ENCODE measurements at places on chromosomes 16 and 17. TPM values are rescaled to one million over a fixed set of nuclear protein-coding genes. Genes with fewer than 3 reads are reported as not detected.

DNA sequence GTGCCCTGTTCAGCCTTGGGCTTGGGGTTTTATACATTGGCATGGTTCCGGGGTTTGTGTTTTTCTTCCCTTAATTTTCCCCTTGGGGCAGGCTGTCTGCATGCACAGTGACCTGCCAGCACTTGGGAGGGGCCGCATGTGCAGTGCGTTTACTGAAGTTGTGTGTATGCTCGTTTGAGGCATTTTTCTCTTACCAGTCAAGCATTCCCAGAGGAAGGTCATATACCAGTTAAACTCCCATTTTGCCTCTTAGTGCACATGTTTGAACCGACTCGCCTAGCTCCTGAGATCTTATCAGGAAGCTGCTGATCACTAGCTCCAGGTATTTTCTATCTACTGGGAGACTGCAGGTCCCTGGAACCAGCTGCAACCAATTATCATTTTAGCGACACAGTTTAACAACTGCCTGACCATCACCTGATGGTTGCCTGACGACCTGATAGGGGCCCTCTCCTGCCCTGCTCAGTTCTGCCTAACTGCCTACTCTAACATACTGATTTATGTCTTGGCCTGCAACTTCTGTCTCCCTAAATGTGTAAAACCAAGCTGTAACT is 51.4 kb downstream of the MFSD11 start:
- no peak for DNase-seq

- no peak for DNase-seq
Measured at GRCh38 chr16:84509032-84509950, 4.8 kb upstream of the MEAK7 start.

- DNase-seq: peak; percentile 28
Measured at GRCh38 chr16:82990155-82990554, 363.4 kb downstream of the CDH13 start.

The G6PC1 gene
- not detected for total RNA-seq

The PCGF2 gene
- total RNA-seq: 0.88 TPM

- DNase-seq: no peak
Measured at GRCh38 chr16:29662000-29662728, 883 bp upstream of the SPN start.

DNA sequence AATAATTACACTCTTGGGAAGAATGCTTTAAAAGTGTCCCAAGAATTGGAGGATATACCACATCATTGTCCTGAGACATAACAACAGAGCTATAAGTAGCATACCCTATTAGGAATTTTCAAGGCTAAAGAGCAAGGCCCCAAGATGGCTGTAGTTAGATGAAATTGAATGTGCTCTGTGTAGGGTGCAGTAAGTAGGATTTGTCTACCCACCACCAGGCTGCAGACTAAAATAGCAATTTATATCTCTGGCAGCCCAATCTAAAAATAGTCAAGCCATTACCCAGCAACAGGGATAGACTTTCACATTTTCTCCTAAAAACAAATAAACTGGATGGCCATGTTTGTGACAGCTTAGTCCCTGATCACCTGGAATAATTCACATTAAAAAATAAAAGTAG is 5.6 kb downstream of the MMD start:
- no peak for DNase-seq

DNA sequence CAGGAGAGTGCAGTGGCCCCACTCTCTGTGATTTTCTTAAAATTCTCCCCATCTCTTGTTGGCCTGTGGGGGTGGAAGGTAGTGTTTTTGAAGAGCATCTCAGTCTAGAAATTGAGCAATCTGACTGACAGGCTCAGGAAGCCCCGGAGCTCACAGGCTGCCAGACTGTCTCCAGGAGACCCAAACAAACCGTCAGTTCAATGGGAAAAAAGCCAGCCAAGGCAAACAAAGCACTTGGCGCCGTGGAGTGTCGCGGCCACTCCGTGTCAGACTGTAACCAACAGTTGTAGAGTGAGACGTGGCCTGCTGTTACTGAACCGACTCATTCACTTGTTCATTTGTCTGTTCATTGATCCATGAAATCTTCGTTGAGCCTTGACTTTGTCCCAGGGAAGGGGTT is 33.7 kb downstream of the RGS9 start:
- peak; percentile 96 for DNase-seq

DNA sequence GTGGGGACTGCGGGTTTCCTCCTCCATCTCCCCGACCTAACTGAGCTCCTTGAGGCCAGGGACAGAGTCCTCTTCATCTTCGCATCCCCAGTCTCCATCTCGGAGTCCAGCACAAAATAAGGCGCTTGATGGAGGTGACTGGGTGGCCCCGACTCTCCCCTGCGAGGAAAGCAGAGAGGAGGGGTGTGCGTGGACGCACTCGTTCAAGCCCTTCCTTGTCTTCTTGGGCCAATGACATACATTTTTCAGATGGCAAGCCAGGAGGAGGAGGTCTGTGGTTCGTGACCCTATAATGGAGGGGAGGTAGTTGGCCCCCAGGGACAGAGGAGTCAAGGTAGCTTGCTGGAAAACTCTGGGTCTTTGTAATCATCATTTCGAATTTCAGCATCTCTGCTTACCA is 17.2 kb downstream of the CRISPLD2 start:
- no peak for DNase-seq

- no peak for DNase-seq
Measured at GRCh38 chr17:64130559-64131001, 636 bp upstream of the ERN1 start.

DNA sequence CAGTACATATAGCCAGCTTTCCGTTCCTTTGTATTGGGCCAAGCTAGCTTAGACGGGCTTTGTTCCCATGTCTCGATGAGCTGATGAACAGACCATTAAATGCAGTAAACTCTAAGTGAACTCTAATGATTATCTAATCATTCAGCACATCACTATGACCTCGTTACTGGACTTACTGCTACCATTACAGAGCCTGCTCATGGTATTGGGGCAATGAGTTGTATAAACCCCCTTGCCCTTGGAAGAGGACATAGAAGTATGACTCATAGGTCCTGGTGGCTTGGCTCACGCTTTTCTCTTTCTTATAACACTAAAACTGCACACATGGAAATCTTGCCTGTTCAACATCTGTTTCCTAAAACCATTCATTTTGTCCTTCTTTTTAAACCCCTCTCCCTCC is 93.6 kb upstream of the DYNLRB2 start:
- DNase-seq: no peak

The SKAP1 gene
- total RNA-seq: 0.88 TPM

GRCh38 chr17:43935926-43936261 is 6.4 kb downstream of the PPY start:
- no peak for DNase-seq

DNA sequence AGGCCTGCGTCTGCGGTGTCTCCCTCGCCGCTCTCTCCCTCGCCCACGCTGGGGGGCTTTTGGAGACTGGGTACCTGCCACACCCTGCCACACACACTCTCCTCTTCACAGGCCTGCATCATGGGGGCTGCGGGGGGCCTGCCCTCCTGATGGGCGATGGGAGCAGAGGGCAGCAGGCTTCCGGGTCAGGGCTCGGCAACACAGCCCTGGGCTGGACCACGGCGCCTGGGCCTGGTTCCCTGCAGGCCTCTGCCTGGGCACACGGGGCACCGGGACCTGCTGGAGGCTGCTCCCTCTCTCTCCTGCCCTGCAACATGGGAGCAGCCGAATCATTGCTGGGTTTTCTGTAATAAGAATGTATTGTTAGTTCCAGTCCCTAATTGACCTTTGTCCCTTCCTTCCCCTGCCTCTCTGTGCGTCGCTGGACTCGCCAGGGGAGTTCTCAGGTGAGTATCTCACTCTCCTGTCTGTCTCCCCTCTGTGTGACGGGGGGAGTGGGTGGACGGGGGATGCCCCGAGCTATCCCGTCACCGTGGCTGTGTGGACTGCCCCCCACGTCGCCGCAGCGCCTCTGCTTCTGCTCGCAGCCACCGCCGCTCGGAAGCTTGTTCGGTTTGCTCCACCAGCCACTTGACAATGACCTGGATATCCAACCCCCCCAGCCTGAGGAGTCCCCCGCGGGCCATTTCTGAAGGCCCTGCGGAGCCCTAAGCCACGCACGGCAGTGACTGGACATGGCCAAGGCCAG is 13.5 kb downstream of the NME3 start:
- DNase-seq: no peak

- DNase-seq: no peak
Measured at GRCh38 chr17:6092182-6092902, 22.2 kb downstream of the WSCD1 start.

- DNase-seq: peak; percentile 86
Measured at GRCh38 chr16:86975445-86975844, 341.7 kb downstream of the C16orf95 start.

GRCh38 chr17:59669411-59669810 is 37.8 kb downstream of the PTRH2 start:
- peak; percentile 79 for DNase-seq

- DNase-seq: no peak
Measured at GRCh38 chr17:40068129-40068581, 5.4 kb downstream of the THRA start.

The KRTAP3-1 gene
- not detected for total RNA-seq

The PYY gene
- not detected for total RNA-seq

DNA sequence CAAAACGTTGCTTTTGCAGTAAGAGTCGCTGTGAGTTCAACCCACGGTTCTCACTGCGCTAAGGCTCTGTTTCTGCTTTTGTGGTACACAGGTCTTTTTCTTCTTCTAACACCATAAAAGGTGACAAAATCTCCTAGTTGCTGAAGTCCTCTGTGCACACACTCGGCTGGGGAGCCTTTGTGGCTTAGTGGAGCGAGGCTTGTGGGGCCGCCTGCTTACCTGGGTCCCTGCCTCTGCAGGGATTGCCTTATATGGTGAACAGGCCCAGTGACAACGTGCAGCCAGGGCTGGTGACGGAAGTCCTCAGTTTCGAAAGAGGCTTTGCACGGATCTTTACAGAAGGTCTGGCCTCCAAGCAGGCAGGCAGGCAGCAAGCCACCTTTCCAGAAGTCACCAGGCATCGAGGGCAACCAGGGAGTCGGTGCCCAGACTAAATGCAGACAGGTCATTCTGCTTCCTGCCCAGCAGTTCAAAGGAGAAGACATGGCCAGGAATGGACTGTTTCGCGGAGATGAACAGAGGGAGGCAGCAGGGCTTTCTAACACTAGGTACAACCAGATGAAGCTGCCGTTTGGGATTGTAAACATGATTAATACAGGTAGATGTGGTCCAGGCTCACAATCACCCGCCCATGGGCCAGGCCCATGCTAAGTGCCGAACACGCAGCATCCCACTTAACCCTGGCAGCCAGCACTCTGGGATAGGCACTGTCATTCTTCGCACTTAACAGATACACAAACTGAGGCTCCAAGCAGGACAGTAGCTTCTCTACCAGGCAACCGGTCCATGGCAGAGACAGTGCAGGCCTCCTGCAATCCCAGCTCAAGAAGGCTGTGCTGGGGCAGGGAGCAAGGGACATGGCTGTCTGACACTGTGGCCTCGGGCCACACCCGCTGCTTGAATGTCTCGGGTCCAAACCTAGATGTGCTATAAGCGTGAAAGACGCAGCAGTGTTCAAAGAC is 10.7 kb upstream of the MEAK7 start:
- DNase-seq: no peak

The HCRT gene
- not detected for total RNA-seq

- no peak for DNase-seq
Measured at GRCh38 chr17:49762151-49762941, 1.6 kb downstream of the FAM117A start.

DNA sequence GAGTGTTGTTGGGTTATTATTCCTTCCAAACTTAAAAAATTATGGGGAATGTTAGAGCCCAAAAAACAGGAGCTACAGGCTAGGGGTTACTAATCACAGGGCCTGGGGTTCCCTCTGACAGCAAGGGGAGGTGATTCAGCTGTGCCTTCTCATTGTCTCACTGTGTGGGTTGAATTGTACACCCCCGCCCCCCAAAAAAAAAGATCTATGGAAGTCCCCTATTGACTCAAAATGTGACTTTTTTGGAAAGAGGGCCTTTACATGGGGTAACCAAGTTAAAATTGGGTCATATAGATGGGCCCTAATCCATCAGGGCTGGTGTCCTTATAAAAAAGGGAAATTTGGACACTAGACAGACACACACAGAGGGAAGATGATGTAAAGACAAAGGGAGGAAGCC is 190.2 kb downstream of the SOX9 start:
- no peak for DNase-seq

The LRRC36 gene
- 0.37 TPM for total RNA-seq

The KRT36 gene
- not detected for total RNA-seq

The DLX4 gene
- not detected for total RNA-seq

- DNase-seq: peak; percentile 65
Measured at GRCh38 chr17:69607162-69607834, 192.8 kb downstream of the MAP2K6 start.

- DNase-seq: no peak
Measured at GRCh38 chr16:68607443-68607842, 37.7 kb upstream of the CDH3 start.

DNA sequence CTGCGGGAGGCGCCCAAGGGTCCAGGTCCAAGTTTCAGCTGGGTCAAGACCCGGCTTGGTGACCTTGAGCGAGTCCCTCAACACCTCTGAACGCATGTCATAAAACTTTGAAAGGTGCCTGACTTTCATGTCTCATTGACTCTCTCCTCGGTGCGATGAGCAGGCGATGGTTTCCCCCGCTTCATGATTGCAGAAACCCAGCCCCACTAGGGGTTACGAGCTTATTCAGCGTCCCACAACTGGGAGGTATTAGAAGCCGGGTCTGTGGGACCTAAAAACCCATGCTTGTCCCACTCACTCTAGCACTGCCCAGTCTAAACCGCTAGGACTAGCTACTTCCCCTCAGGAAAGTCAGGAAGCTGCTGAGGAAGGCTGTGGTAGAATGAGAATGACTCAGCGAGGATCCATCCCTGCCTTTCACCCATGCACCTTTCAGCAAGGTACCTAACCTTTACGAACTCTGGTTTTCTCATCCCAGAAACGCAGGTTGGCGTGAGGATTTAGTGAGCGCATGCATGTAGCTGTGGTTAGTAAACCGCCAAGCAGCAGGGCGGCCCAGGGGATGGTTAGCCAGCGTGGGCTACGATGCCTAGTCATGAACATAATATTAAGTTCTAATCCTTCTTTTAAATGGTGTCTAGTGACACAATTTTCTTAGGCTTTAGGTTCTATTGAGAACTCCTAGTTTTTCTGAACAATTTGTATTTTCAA is 26.2 kb upstream of the RFFL start:
- peak; percentile 76 for DNase-seq

The SLC16A6 gene
- not detected for total RNA-seq

DNA sequence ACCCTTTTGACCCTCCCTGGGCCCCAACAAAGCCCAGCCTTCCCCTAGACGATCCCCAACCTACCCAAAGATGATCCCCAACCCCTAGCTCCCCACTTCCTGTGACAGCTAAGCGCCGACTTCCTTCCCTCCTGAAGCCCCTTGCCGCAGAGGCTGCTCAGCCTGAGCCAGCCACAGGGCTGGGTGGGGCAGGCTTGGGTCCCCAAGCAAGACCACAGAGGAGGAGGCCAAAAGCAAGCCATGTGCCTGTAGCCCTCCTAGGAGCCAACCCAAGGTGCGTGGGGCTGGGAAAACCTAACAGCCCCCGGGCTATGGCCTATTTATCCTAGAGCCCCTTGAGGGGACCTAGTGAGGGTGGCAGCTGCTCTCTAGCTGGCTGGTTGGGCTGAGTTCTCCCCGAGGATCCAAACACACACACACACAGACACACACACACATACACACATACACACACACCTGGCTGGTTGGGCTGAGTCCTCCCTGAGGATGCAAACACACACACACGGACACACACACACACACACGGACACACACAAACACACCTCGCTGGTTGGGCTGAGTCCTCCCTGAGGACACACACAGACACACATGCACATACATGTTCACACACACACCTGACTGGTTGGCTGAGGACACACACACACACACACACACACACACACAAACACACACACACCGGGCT is 4.8 kb downstream of the ARRB2 start:
- no peak for DNase-seq

Data from Caki2 (cell line).